ENCODE measurements at places on chromosomes 7 and 10.

- no peak for DNase-seq
Measured at GRCh38 chr10:11782793-11783557, 40.2 kb upstream of the PROSER2 start.

DNA sequence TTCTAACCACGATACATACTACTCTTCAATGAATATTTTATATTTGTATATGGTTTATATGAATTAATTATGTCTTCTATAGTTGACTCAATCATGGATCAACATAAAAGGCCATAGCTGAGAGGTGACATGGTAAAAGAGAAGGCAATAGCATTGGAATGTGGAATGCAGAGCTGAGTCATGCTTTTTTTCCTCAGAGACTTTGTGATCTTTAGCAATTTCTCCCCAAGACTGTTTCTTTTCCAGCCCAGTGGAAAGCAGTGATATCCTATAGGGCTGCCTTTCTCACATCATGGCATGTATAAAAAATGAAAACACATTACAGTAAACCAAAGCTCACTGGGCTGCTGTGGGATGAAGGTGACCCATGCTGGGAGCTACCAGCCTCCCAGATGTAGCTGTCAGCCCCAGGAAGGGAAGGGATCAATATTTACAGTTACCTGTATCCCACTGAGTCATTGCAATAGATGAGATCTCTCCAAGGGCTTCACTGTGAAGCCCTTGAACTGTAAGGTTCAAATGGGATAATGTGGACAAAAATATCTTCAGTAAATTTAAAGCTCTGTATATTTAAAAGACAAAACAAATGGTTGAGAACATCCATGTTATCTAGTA, 30.2 kb downstream of the SLC39A12 start:
- no peak for DNase-seq

GRCh38 chr7:31494421-31494820, 19.5 kb upstream of the ITPRID1 start:
- DNase-seq = no peak

DNA sequence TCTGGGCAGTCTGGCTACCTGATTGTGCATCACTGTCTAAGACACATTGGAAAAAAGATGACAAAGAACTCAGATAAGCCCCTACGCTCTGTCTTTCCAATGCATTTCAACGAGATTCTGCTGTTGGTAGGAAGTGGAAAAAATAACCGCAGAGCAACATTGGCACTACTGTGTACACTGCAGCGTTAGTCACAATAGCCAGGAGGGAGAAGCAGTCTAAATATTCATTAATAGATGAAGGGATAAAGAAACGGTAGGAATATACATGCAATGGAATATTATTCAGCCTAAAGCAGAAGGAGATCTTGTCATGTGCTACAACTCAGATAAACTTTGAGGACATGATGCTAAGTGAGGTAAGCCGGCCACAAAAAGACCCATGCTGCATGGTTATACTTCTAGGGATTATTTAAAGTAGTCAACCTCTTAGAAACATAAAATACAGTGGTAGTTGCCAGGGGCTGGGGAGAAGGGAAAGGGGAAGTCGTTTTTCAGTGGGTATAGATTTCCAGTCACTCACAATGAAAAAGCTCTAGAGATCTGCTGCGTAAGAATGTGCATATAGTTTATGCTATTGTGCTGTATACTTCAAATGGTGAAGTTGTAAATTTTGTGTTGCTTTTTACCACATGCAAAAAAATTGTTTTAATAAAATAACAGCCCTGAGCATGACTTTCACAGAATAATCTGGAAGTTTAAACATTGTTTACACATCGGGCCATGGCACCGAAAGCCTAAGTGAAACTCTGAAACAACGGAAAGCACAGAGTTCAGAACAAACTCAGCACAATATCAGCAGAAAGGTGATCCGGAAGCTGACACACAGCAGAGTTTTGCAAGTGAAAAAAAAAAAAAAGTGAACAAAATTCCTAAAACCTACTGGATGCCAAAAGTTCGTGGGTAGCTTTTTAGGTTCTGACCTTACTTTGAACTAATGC, 40.1 kb downstream of the ELMO1 start:
- DNase-seq = no peak

DNA sequence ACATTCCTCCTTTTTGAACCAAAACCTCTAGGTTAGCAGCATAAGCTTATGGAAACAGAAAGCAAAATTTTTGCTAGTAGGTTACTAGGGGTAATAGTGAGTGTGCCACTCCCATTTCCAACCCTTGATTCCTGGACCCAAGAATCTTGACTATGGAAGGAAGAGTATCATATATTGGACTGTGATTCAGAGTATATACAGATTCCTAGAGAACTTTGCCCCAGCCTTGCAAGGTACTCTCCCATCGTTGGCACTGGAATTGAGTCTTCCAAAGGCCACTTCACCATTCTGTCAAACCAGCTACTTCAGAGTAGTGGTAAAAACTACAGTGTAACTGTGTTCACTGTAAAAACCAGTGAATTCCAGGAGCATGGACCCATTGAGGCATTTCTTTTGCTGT, 69.4 kb downstream of the LRRC17 start:
- DNase-seq = no peak

- DNase-seq = no peak
Measured at GRCh38 chr10:58746474-58747185, 234.0 kb downstream of the BICC1 start.

DNA sequence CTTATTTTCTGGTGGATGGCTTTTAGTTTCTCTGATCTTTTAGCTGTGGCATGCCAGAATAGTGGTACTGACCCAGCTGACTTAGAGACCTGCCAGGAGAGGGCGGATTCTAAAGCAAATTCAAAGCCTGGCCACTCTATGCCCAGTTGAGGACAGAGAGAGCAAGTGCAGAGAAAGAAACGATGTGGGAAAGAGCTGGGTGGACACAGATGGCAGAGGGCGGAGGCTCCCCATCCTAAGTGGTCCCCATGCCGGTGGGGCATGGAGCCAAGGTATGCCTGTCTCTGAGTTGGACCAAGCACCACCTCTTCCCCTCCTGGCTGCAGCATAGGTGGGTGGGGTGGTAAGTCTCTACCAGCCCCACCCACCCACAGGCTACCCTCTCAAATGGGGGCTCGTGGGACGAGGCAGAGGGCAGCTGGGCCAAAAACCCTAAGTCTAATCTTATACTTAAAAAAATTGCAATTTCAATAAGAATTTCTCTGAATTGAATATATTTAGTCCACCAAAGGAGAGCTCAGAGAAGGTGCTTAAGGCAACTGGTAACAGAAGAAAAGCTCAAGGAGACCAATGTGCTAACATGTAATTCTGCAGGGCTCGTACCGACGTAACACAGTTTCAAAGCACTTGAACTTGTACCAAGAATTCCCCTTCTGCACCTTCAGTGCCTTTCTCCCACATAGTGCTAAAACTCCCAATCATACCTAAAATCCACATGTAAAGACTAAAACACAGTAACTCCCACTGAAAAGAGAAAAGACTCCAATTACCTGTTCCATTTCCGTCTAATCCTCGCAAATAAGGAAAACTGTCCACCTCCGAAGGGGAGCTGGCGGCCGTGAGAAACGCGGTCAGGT, 85.7 kb upstream of the NMT2 start:
- no peak for DNase-seq

- no peak for DNase-seq
Measured at GRCh38 chr10:95745501-95745900, 10.5 kb upstream of the ENTPD1 start.

- DNase-seq = no peak
Measured at GRCh38 chr7:123656544-123657303, 1.1 kb downstream of the LMOD2 start.

DNA sequence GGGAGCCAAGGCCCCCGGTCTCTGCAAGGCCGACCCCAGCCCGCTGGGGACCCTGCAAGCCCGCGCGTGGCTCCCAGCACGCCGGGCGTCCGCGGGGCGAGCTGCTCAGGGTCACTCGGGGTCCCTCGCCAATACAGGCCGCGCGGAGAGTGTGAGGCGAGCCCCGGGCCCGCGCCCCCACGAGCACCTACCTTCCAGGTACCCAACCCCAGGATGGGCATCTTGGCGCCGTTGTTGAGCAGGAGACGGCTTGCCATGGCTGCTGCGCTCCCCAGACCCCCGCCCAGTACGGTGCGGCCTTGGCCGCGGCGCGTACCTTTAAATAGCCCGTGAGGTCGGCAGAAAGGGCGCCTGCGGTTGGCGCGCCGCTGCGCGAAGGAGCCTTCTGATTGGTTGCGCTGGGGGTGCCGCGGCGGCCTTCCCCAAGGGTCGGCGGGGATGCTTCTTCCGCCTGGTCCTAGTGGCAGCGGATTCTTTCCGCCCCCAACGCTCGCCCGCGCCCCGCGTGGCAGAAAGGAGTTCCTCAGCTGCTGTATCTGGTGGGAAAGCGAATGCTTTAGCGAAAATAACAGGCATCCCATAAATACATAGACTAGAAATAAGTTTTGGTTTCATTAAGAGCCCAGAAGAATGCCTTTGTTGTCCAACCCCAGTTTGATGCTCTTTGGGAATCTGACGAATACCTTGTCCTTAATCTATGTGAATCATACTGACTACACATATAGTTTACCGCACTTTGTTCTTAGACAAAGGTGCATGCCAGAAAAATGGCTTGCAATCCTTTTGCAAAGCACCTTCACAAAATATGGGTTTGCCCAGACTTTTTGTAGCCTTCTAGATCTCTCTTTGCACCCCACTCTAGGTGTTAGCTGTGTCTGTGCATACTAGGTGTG, at the start of gene AKR1B1:
Gene AKR1B1, minus strand, starts transcription at position 295 of the 893 bp plus-strand sequence. Its CDS starts 38 bp downstream, at position 257.
- DNase-seq = peak; percentile 93
